ENCODE measurements at places on chromosomes 1 and 21.

DNA sequence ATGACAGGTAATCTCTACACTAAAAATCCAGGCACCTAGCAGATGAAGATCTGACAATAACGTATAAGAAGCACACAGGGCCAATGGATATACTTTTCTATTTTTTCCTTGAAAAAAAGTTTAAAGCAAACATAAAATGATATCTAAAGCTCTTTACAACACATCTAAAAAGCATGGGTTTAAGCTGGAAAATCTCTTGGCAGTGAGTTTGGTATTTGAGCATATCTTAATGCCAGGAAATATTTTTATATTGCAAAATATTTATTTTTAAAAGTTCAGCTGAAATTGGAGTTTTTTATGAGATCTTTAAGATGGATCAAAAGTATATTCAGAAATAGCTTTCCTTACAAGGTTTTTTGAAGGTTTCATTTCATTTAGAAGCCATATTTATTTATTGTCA lies 40.5 kb downstream of the SLC5A9 start:
- no peak for DNase-seq

DNA sequence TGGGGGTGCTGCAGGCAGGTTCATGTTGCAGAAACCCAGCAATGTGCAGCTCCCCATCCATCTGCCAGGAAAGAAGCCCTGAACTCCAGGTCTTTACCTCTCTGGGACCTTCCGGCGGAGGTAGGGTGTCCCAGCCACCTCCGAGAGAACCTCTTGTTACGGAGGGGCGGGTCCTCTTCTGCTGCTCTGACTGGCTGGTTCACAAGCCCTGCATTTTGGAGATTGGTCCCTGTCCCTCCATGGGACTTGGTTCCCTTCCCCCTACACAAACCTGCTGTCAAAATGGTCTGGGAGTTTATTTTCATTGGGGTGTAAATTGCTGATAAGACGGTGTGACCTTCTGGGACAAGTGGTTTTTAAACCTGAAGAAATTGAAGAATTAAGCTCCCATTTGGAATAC lies 8.0 kb upstream of the CELSR2 start:
- DNase-seq, result no peak

- DNase-seq, result no peak
These were observed 38.9 kb downstream of the FAM163A start for GRCh38 chr1:179781962-179782361.

- no peak for DNase-seq
These were observed 1.9 kb upstream of the SLC27A3 start for GRCh38 chr1:153773096-153773921.

DNA sequence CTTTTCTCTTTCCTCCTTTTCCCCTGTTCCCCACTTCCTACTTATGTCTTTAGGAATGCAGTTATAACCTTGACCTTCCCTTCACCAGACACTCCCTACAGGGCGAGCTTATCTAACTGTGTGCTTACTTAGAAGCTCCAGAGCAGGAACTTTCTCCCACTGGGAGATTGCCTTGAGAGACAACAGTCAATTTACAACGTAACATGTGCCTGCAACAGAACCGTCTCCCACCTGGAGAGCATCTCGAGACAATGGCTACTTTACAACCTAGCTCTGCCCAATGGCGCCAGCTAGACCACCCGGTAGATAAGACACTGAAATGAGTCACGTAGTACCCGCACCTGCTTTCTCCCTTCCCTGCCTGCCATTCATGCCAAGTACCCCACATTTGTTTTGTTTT lies 16.7 kb downstream of the HMGN1 start:
- no peak for DNase-seq

DNA sequence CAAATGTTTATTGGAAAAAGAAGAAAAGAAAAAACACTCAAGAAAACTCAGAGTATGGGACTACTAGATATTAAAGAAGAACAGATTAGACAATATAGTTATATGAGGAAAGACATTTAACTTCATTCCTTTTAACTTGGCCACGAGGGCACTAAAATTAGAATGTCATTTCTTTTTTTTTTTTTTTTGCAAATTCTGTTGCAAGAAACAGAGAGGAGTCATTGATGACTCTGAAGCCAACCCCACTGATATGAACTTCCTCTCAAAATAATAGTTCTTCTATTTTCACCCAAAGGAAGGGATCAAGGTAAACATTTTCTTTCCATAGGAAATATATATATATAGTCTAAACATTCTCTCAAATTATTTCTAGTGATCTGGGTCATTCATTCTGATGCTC lies 24.6 kb upstream of the PEX19 start:
- no peak for DNase-seq

DNA sequence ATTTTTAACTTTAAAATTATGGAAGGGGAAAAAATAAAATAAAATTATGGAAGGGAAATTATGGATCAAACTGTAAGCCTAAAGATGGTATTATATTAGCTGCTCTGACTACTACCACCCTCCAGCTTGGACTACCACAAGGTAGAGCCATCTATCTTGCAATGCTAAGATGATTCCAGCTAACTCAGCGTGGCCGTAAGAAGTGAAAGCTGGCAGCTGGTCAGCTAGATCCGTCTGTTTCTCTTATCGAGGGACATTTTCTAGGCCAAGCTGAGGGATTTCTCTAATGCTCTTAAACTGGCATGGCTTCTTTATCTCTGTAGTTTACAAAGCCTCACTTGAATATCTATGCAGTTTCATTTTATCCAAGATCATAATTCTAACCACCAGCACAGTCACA lies 31.5 kb downstream of the LYST start:
- DNase-seq, result no peak

GRCh38 chr1:17567582-17567981 lies 28.1 kb downstream of the ARHGEF10L start:
- DNase-seq, result no peak

GRCh38 chr1:36825226-36825625 lies 209.1 kb downstream of the GRIK3 start:
- DNase-seq, result no peak

DNA sequence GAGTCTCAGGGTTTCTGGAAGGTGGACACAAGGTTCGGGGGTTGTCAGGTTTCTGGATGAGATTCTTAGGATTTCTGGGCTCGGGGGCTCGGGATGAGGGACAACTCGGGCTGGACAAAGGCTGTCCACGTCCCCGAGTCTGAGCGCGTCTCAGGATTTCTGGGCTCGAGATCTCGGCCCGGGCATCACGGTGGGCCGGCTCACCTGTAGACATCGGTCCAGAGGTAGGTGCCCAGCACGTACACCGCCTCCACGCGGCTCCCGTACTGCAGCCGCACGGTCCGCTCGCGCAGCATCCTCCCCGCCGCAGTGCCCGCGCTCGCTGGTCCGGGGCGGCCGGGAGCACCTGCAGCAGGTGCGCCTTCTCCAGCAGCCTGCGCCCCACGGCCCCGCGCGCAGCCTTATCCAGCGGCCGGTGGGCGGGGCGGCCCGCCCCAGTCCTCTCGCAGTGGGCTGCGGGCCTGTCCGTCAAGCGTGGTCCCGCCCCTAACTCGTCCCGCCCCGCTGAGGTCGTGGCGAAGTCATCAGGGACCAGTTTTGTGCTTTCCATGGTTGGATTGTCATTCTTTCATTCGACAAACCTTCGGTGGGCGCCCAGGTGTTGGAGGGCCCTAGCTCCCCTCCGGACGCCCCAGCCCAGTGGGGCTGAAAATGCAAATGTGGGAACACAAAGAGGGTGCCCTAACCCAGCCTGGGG lies at the start of gene PADI2:
TSS of gene PADI2 (minus strand) at position 376 of the 697 bp plus-strand sequence. CDS start at position 296, 80 bp downstream.
- no peak for DNase-seq

GRCh38 chr1:17636612-17637011 lies 97.1 kb downstream of the ARHGEF10L start:
- peak; percentile 51 for DNase-seq

DNA sequence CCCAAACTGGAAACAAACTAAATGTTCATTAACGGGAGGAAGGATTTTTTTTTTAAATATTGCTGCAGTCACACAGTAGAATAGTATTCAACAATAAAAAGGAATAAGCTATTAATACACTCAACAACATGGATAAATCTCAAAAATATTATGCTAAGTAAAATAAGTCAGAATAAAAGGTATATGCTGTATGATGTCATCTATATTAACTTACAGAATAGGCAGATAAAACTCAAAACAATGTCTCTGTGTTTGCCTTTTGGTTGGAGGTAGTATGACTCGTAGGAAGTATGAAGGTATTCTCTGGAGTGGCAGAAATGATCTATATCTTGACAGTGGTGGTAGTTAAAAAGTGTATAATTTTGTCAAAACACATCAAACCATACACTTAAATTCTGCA lies 6.1 kb upstream of the ST6GALNAC5 start:
- DNase-seq, result no peak

DNA sequence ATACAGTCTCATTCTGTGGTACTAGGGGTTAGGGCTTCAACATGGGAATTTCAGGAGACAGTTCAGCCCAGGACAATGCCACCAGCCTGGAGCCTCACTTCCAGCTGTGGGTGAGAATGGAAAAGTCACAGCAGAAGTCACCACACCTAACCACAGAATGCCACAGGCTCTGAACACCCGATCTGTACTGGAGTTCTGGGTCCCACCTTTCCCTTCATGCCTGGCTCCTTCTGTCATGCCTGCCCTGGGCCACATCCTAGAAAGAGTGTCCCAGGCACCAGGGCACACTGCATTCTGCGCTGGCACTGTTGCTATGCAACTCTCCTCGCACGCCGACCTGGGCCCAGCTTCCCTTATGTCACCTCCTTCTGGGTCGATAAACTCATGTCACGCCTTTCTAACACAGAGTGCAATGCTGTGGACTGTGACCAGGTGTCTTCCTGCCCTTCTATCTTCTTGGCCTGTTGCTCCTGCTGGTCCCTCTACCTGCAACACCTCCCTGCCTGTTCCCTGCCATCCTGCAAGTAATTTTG lies 21.2 kb downstream of the RCSD1 start:
- DNase-seq, result no peak

DNA sequence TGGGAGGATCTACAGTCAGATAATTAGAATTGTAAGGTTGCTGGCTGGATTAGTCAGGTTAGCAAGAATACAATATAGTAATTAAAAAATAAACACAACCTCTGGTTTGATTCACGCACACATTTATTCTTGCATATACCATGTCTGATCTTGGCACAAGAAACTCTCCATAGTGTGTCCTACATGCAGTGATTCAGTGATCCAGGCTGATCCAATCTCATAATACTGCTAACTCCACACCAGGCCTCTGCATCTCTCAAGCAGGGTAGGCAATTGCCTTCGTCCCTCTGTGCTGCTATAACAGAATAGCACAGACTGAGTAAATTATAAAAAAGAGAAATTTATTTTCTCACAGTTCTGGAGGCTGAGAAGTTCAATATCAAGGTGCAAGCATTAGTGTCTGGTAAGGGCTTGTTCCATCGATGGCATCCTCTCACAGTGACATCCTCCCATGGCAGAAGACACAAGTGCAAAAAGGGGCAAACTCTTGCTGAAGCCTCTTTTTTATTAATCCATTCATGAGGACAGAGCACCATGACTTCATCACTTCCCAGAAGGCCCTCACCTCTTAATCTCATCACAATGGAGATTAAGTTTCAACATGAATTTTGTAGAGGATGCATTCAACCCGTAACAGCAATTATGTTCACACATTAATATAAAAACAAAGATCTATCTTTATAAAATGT lies 741.0 kb upstream of the NCAM2 start:
- no peak for DNase-seq

GRCh38 chr1:181484821-181485220 lies 1.5 kb downstream of the CACNA1E start:
- DNase-seq, result no peak

DNA sequence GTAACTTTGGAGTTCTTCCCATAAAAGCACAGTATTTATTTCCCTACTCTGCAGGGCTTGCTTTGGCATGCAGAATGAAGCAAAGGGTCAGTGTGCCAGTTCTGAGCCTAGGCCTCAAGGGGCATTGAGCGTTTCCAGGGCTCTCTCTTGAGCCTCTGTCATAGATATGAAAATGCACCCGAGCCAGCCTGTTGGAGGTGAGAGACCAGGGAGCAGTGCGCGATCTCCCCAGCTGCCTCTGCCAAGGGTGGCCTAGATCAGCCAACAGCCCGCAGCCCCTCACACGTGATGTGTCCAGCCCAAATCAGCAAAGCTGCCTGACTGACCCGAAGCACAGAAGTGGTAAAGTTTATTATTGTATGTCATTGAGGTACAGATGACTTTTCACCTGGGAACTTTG lies 63.7 kb downstream of the TENT5C start:
- DNase-seq, result no peak

DNA sequence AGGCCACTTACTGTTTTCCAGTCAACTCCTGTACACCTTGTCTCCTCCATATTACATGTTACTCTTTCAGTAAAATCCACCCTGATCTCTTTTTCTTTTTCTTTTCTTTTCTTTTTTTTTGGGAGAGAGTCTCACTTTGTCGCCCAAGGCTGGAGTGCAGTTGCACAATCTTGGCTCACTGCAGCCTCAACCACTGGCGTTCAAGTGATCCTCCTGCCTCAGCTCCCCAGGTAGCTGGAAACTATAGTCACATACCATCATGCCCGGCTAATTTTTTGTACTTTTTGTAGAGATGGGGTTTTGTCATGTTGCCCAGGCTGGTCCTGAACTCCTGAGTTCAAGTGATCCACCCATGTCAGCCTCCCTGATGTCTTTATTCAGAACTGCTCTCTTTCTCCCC lies 57.8 kb downstream of the CYYR1 start:
- no peak for DNase-seq

DNA sequence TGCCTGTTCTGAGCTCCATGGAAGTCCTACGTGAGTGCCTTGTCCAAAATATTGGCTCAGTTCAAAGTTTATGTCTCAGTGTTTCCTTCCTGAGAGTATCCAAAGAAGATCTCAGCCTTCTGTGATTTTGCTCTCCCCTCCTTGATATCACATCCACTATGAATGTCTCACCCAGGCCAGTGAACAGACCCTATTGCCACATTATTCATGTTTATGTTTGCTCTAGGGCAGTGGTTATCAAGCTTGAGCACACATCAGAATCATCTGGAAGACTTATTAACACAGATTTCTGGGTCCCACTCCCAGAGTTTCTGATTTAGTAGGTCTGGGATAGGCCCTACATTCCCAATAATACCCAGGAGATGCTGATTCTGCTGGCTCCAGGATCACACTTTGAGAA lies 145.0 kb upstream of the FGGY start:
- DNase-seq, result no peak

GRCh38 chr21:43983390-43983789 lies 28.7 kb upstream of the TRAPPC10 start:
- DNase-seq, result no peak

DNA sequence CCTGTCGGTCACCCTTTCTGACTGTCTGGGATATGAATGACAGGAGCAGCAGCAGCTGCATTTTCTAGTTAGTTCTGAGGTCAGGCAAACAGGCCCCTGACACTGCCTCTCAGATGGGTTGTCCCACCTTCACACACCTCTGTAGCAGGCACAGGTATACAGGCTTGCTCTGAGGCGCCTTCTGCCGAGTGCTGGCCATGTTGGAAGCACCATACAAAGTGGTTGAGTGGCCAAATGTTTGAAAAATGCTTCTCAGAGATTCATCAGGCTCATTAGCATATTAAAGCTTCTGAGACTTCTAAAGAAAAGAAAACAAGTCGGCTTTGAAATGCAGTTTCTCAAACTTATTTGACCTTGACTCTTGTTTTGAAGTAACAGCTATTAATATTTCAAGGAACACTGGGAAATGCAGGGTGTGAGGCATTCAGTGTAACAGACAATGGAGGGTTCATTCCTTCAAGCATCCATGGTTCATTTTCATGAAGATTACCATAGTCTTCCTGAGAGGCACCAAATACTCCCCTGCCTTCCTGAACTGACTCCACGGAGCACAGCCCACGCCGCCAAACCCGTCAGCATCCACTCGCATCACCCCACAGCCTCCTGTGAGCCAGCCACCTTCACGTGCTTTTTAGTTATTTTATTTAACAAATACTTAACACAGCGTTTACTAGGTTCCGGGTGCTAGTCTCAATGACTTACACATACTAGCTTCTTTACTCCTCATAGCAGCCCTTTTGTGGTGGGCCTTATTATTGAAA lies 81.8 kb downstream of the KCNN3 start:
- no peak for DNase-seq

GRCh38 chr21:38879912-38880576 lies 74.3 kb downstream of the ETS2 start:
- DNase-seq, result no peak

Data from fibroblast of skin of left quadriceps (primary cell).